H9 (cell line): ENCODE measurements at places on chromosomes 3 and 15.

DNA sequence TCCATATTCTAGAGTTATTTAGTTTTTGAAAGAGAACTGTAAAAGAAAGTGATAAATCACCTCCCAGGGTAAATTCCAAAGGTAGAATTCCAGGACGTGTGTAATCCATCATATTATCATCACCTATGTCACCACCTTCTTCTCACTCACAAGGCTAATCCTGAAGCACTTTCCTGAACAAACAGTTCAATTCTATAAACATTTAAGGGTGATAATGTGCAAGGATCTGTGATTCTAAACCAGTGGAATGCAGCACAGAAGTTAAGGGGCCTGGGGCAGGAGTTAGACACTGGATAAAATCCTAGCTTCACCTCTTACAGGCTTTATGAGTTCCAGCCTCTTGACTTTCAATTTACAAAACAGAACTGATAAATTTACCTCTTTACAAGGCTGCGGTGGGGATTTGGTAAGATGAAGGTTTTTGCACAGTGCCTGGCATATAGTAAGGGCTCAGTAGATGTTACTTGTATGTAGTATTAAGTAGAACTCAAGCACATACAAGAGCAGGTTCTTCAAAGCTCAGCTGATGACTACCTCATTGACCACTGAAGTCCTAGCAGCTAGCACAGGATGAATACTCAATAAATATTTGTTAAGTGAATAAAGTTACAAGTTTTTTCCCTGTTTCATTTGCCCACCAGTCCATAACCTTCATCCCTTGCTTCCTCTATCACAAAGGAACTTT, 47.3 kb upstream of the CCDC80 start:
- peaks cover under 1% of the 10 kb centered on the region; the same call in 2 of the 3 replicates for H3K36me3 ChIP-seq
- no peak for DNase-seq
- no peak overlapping the region for H3K27ac ChIP-seq
- no peak overlapping the region for H3K4me3 ChIP-seq

GRCh38 chr3:188788621-188789081, 383.1 kb upstream of the TPRG1 start:
- DNase-seq = no peak
- H3K36me3 ChIP-seq = no peaks in the 10 kb centered on the region
- no peaks in the 10 kb centered on the region for H3K4me1 ChIP-seq
- H3K27ac ChIP-seq = no peak overlapping the region
- H3K27me3 ChIP-seq = no peaks in the 10 kb centered on the region

DNA sequence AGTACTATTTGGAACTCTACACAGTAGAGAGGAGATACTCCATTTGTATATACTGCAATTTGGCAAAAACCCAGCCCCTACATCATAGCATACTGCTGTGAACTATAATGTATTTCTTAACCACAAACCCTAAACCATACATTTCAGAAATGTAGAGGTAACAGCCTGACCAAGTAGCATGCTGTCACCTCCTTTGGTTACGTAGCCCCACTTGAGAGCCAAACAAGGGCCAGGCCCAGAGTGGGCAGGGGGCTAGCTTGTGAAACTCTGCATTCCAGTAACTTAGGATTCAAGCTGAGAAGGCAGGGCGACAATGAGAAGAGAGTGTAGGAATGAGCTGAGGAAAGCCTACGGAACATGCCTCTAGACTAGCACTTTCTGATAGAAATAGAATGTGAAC, 135.8 kb downstream of the GREM1 start:
- H3K27me3 ChIP-seq = no peaks in the 10 kb centered on the region
- no peak overlapping the region for H3K4me3 ChIP-seq
- H3K4me1 ChIP-seq = 0 out of 2 replicates have a peak, but pooled peaks cover 2% of the 10 kb centered on the region
- DNase-seq = peak; percentile 39
- no peak overlapping the region for H3K27ac ChIP-seq
- H3K36me3 ChIP-seq = no peaks in the 10 kb centered on the region

DNA sequence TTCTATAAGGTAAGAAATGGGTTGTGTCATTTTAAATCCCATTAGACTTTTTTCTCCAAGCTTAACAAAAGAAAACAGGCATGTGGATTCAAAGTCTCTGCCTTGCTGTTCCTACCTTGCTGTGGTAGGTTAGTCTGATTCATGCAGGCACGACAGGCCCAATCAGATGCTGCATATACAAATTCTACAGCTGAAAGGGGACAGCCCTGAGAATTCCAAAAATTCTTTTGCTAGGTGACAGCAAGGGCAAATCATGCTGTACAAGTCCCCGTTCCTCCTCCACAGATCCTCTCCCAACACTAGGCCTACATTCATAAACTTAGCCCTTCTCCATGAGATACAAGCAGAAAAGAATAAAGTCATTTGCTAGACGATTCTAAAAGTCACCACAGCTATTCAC, 161.2 kb upstream of the THBS1 start:
- no peaks in the 10 kb centered on the region for H3K27me3 ChIP-seq
- no peak overlapping the region for H3K4me3 ChIP-seq
- H3K36me3 ChIP-seq = peaks cover 7% of the 10 kb centered on the region

GRCh38 chr15:93049914-93050578, 39.0 kb downstream of the RGMA start:
- no peak overlapping the region for H3K27ac ChIP-seq
- no peaks in the 10 kb centered on the region for H3K4me1 ChIP-seq
- no peak overlapping the region for H3K4me3 ChIP-seq

- peaks cover 17% of the 10 kb centered on the region for H3K4me1 ChIP-seq
- no peaks in the 10 kb centered on the region for H3K36me3 ChIP-seq
- H3K27me3 ChIP-seq = no peaks in the 10 kb centered on the region
- no peak overlapping the region; the same call in 2 of the 3 replicates for H3K4me3 ChIP-seq
Measured at GRCh38 chr3:155369244-155369643, 75.8 kb upstream of the STRIT1 start.

DNA sequence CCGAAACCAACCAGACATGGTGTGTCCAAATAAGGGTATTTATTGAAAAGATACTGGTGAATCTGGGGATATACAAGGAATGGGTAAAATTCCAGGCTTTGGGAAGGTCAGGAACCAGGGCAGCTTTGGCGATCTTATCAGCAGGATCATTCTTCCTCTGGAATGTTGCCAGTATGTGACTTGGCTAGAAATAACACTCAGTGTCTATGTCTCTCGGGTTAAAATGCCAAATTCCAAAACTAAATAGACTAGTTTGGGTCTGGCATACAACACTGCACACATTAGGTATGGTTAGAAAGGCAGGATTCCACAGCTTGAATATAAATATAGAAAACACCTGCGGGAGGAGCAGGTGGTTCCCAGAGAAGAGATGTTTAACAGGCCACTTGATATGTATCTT, 220.2 kb upstream of the CD96 start:
- no peaks in the 10 kb centered on the region for H3K36me3 ChIP-seq
- no peaks in the 10 kb centered on the region for H3K4me1 ChIP-seq

GRCh38 chr15:41951571-41951970, 20.8 kb downstream of the EHD4 start:
- H3K27me3 ChIP-seq = no peaks in the 10 kb centered on the region
- H3K4me1 ChIP-seq = no peaks in the 10 kb centered on the region
- no peak overlapping the region for H3K27ac ChIP-seq
- H3K4me3 ChIP-seq = no peak overlapping the region

DNA sequence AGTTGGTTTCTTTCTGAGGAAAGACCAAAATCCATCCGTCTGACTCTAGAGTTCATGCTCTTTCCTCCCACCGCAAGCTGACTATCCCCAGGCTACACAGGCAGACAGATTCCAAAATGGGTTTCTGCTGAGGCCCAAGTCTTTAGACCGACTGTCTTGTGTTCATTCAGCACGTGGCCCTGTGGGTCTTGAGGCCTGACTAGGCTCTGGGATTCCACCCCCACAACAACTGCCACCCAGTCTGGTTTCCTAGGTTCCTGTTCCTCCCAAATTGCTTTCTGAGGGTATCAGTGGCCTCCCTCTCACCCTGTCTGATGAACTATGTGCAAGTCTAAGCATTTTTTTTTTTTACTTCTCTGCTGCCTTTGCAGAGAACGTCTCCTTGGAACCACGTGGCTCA, 67.7 kb downstream of the CYP19A1 start:
- no peak overlapping the region for H3K27ac ChIP-seq
- no peak overlapping the region for H3K4me3 ChIP-seq
- peaks cover 6% of the 10 kb centered on the region; the same call in 1 of the 2 replicates for H3K27me3 ChIP-seq
- no peak for DNase-seq

- H3K4me3 ChIP-seq = no peak overlapping the region
- no peaks in the 10 kb centered on the region for H3K27me3 ChIP-seq
- DNase-seq = no peak
- no peak overlapping the region for H3K27ac ChIP-seq
Measured at GRCh38 chr15:28956491-28956890, 70.7 kb downstream of the APBA2 start.

- no peaks in the 10 kb centered on the region for H3K4me1 ChIP-seq
- H3K27ac ChIP-seq = no peak overlapping the region
- no peaks in the 10 kb centered on the region for H3K36me3 ChIP-seq
- no peaks in the 10 kb centered on the region for H3K27me3 ChIP-seq
- DNase-seq = no peak
- no peak overlapping the region for H3K4me3 ChIP-seq
Measured at GRCh38 chr3:101070799-101071121, 77.5 kb upstream of the ABI3BP start.

DNA sequence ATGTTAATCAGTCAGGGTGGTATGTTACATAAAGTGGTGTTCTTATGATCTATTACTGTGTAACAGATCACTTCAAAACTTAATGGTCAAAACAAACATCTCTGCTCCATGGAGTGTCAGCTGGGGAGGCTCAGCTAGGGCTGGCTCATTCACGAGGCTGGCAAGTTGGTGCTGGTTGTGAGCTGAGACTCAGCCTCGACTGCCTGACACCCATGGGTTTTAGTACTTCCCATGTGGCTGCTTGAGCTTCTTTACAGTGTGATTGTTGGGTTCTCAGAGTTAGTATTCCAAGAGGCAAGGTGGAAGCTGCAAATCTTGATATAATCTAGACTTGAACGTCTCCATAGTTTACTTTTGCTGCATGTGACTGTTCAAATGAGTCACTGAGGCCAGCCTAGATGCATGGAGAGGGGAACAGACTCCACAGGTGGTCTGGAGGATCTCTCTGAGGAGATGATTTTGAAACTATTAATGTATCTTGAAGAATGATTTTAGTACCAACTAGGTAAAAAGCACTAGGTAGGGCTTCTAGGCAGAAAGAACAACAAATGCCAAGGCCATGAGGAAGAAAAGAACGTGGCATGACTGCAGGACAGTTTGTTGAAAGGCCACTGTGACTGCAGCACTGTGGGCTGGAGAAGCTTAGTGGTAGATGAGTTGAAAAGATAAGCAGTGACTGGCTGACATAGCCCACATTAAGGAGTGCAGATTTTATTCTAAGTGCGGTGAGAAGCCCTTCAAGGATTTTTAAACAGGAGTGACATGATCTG, 281.1 kb upstream of the PROK2 start:
- no peak overlapping the region for H3K27ac ChIP-seq
- peaks cover 14% of the 10 kb centered on the region for H3K36me3 ChIP-seq
- no peak overlapping the region for H3K4me3 ChIP-seq
- H3K27me3 ChIP-seq = no peaks in the 10 kb centered on the region
- H3K4me1 ChIP-seq = no peaks in the 10 kb centered on the region
- no peak for DNase-seq

DNA sequence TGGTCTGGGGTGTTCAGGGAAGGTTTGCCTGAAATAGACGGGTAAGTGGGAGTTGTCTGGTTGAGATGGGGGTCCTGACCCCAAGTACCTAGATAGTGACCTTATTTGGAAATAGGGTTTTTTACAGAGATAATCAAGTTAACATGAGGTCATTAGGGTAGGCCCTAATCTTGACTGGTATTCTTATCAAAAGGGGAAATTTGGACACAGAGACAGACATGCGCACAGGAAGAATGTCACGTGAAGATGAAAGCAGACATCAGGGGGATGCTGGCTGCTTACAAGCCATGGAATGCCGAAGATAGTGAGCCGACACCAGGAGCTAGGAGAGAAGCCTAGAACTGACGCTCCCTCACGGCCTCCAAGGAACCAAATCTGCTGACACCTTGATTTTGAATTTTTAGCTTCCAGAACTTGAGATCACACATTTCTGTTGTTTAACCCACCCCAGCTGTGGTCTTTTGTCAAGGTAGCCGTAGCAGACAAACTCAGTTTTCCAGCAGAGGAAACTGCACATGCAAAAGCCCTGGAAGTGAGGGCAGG, 17.1 kb downstream of the BHLHE40 start:
- no peaks in the 10 kb centered on the region for H3K4me1 ChIP-seq
- no peaks in the 10 kb centered on the region for H3K36me3 ChIP-seq
- H3K27ac ChIP-seq = no peak overlapping the region
- DNase-seq = no peak

- peak overlapping the region; percentile 90 for H3K4me3 ChIP-seq
- no peaks in the 10 kb centered on the region for H3K27me3 ChIP-seq
- 0 out of 2 replicates have a peak, but pooled peaks cover 6% of the 10 kb centered on the region for H3K4me1 ChIP-seq
- H3K36me3 ChIP-seq = peaks cover 5% of the 10 kb centered on the region; the same call in 2 of the 3 replicates
- no peak overlapping the region for H3K27ac ChIP-seq
Measured at GRCh38 chr3:5186858-5187155, 700 bp upstream of the EDEM1 start.

GRCh38 chr3:34056951-34057390, 258.5 kb downstream of the PDCD6IP start:
- H3K4me3 ChIP-seq = no peak overlapping the region
- no peak overlapping the region for H3K27ac ChIP-seq
- H3K27me3 ChIP-seq = no peaks in the 10 kb centered on the region
- no peaks in the 10 kb centered on the region for H3K4me1 ChIP-seq
- no peak for DNase-seq

DNA sequence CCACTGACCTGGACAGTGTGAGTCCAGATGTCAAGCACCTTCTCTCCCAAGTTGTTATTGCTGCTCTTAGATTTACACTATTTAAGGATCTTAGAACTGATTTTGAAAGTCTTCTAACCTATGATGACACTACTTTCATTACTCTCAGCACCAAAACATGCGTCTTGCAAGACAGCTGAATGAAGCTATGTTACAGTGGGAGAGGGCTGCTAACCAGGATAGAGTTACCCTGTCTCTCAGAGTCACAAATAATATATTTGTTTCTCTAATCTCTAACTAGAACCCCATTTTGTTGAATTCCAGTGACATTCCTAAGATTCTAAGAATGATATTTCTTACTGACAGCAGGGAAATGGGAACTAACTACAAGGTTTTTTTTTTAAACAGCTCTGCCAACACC, 455.5 kb downstream of the MAGI1 start:
- no peaks in the 10 kb centered on the region for H3K27me3 ChIP-seq
- H3K4me3 ChIP-seq = no peak overlapping the region
- DNase-seq = no peak
